Left lobe of liver (tissue), 2 donors: ENCODE measurements at places on chromosomes 12 and 14. TPM values are rescaled to one million over a fixed set of nuclear protein-coding genes. Genes with fewer than 3 reads are reported as not detected.

GRCh38 chr12:104951759-104952509 is 6.2 kb downstream of the SLC41A2 start:
- no peak for DNase-seq

- DNase-seq, result no peak
Measured at GRCh38 chr12:3222979-3223378, 145.8 kb downstream of the TSPAN9 start.

DNA sequence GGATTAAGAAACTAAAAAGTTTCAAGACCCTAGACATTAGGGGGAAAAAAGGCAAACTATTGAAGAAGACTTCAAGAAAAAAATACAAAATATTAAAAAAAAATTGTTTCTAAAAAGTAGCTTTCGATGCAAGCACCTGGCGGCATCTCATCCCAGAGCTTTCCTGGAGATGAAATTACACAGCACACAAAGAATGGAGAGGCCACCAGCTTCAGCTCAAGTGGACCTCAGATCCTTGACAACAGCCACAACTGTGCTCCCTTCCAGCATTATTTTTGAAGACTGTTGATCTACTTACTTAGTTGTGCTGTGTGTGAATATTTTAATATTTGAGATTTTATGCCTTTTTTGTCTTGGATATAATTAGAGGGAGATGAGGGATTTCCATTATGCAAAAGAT is 479.0 kb downstream of the GLT1D1 start:
- no peak for DNase-seq

DNA sequence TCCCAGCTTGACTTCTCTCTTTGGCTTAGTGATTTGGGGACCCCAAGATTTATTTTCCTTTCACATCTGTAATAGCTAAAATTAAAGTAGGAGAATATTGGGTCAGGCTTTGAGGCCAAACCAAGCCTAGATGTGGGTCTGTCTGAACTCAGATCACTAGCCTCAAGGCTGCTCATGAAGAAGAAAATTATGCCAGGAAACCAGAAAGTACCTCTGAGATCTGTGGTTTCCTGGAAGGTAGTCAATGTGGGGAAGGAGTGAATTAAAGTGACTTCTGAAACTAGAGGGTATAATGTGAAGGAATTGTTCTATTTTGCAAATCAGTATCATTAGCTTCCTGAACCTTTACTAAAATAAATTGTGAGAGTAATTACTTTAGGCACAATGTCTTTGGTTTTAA is 13.4 kb upstream of the CLEC12A start:
- no peak for DNase-seq

GRCh38 chr12:93622485-93622884 is 50.0 kb downstream of the SOCS2 start:
- DNase-seq, result no peak

GRCh38 chr14:55126034-55126433 is 3.0 kb upstream of the LGALS3 start:
- DNase-seq, result no peak

- no peak for DNase-seq
Measured at GRCh38 chr12:117038919-117039318, 60.3 kb downstream of the TESC start.

GRCh38 chr12:13390381-13390861 is 193.9 kb downstream of the EMP1 start:
- DNase-seq, result peak; percentile 97

DNA sequence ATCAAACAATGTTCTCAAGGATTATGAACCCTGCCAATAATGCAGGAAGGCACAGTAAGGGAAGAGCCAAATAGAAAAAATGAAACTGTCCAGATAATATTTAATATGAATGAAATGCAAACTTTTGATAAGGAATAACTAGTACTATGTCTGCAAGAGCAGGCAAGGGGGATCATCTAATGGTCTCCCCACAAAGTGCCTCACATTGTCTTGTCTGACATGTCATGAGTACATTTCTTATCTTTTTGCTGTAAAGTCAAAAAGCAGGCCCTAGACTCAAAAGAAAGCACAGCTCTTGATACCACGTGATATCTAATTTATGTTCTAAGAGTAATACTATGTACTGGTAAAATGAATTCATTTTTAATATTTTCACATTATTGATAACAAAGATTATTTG is 43.9 kb upstream of the GTF2A1 start:
- DNase-seq, result no peak

DNA sequence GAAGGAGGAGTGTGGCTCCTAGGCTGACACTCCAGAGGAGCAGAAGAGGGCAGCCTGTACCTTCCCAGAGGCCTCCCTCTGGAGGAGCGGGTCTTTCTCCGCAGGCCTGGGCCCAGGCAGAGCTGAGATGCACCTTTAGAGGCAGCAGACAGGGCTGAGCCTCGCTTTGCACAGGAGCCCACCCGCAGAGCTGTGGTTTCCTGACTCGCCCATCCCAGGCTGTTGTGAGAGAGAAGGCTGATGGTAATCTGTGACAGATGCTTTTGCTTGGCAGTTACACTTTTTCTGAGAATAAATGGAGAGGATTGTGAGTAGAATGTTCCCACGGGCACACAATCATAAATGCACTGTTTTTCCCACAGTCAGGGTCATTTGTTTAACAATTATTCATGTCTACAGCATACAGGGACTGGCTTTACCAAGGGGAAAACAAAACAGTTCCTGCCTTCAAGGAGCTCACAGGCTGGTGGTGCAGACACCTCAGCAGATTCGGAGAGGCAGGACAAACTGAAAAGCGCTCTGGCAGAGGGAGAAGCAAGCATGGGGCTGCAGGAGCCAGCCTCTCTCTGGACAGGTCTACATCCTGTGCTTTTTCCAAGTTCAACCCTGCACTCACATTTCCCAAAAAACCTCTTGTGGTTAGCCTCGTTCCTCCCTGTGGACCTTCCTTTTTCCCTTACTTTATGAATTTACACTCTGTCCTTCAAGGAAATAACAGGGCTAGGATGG is 13.9 kb downstream of the EVL start:
- no peak for DNase-seq

DNA sequence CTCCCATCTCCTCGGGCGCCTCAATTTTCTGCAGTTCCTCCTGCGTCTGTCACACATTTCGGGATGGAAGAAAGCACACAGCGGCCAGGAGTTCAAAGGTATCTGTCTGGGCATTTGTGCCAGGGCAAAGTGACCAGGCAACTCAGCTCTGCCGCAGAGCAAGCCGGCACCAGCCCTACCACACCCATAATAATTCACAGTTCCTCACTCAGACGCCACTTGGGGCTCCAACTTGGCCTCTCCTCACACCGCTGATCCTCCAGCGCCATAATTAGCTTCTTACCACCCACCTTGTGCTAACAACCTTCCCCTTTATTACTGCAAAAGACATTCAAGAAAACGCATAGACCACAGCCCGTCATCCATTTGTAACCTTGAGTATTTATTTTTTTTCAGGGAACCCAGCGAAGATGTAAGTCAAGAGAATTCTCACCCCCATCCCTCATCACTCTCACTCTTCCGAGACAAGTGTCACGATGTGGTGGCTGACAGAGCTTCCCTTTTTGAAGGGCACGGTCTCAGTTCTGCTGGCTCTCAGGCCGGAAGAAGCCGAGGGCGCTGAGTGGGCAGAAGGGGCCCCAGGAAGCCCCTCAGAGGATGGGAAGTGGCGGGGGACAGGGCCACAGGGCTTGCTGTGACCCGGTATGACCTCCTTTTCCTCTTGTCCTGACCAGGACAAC is 25.2 kb upstream of the NCOR2 start:
- DNase-seq, result no peak

GRCh38 chr14:85273099-85273677 is 256.8 kb upstream of the FLRT2 start:
- DNase-seq, result no peak

GRCh38 chr14:26730929-26731618 is 133.2 kb upstream of the NOVA1 start:
- no peak for DNase-seq

GRCh38 chr14:68674538-68675232 is 118.2 kb downstream of the ZFP36L1 start:
- no peak for DNase-seq

- no peak for DNase-seq
Measured at GRCh38 chr12:65962921-65963861, 138.9 kb downstream of the HMGA2 start.

- DNase-seq, result no peak
Measured at GRCh38 chr12:31260840-31261239, 65.1 kb downstream of the SINHCAF start.

DNA sequence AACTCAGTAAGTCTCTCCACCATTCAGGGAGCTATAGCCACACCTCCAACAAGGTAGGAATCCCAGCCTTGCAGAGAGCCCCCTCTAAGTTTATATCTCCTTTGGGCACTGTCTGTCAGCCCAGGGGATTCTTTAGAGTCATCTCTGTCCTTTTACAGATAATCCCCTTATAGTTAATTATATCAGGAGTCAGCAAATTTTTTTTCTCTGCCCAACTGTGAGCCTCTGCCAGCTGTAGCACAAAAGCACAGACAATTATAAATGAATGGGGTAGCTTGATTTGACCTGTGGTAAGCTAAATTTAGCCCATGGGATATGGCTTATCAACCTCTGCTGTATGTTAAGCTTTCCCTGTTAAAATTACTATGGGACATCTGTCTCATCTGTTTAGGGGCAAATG is 8.3 kb downstream of the CEP128 start:
- DNase-seq, result no peak

- DNase-seq, result no peak
Measured at GRCh38 chr12:47112679-47113078, 32.9 kb upstream of the AMIGO2 start.

DNA sequence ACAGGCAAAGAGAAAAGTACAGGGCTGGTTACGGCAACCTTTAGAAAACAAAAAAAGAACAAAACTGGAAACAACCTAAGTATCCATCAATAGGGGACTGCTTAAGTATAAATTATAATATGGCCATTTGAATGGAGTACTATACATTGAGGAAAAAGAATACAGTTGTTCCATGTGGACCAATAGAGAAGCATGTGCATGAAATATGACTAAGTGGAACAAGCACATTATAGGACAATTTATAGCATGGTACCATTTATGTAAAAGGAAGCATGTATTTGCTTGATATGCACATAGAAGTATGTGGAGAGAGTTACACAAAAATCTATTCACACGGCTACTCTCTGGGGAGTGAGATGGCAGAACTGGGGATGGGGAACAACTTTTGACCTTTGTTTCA is 49.2 kb upstream of the FAM222A start:
- DNase-seq, result no peak

Gene RASSF3
- 11.2 TPM for total RNA-seq

Gene IL26
- not detected for total RNA-seq

Gene PPP1R1A
- 60.9 TPM for total RNA-seq

Gene HOXC4
- 0.10 TPM for total RNA-seq

Gene PRKAB1
- 13.0 TPM for total RNA-seq

Gene TAS2R10
- total RNA-seq, result not detected
